ENCODE measurements at places on chromosomes 16 and 17. TPM values are rescaled to one million over a fixed set of nuclear protein-coding genes. Genes with fewer than 3 reads are reported as not detected.

DNA sequence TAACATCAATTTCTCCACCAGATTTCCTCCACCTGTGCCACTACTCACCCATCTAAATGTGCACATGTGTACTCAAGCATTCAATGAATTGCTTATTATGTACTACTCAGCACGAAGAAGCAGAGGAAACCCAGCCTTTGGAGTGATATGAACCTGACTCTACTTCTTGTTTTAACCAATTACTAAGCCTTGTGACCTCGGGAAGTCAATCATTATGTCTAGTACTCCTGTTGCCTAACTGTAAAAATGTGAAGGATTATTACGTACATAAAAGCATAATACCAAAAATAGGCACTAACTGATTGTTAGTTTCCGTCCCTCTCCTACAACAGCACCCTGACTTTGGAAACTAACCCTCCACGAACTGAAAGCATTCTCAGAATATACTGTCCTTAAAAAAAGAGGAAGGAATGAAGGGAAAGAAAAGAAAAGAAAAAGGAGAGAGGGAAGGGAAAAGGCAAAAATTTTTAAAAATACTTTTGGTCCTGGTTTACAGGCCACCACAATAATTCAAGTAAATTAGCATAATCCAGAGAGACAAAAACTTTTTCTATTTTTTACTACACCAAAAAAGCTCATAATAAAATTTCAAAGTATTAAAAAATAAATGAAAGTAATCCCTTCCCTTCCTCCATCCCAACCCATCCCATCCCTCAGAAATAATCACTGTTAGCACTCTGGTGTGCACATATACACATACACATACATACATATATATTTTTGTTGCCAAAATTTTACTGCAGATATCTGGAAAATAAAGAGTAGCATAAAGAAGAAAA lies 53.6 kb downstream of the KANSL1 start:
- DNase-seq, result no peak

DNA sequence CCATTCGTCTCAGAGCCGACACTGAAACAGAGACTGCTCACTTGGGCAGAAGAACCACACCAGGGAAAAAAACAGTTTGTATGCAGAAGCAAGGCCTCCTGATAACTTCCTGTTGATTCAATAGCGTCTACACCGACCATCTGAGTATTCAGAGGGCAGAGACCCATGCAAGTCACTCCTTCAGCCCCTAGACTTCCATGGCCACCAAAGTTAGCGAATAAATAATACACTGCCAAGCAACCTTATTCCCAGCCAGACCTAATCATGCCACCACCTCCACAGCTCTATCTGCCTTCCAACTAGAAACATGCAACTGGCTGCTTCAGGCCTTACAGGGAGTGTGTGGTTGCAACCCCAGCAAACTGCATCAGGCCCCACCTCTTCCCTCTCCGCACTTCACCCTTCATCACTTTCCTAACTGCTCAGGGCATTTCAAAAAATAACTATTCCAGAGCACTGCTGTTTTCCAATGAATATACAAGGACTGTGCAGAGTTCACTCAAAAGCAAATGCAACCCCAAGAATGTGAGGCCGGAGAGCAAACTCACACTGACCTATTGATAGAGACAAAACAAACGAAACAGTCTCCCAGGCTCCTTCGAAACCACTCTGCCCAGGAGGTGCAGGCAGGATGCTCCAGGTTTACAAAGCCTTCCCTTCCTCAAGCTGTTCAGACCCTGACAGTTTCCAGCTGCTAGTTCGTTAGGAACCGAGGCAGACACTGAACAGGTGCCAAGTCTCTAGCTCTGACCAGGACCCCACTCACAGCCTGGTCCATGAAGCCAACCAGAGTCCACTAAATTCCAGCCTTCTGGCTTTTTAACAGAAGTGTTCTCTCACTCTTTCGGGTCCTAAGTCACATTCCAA lies 3.6 kb downstream of the USP7 start:
- no peak for DNase-seq

DNA sequence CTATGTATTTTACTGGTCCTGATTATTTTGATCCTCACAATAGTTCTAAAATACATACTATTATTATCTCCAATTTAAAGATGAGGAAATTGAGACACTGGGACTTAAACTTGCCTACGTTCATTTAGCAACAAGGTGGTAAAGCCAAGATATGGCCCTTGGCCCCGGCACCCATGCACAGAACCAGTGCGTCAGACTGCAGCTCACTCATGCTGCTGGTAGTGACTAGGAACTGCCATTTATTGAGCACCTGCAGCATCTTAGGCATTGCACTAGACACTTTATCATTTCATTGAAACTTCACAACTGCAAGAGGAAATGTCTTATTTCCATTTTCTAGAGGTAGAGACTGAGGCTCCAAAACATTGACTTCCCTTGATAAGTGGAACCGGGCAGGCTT lies 93.3 kb downstream of the RAB11FIP4 start:
- DNase-seq, result no peak

GRCh38 chr17:19239544-19239943 lies 2.4 kb downstream of the EPN2 start:
- DNase-seq, result no peak

GRCh38 chr17:81394377-81394920 lies 808 bp upstream of the BAHCC1 start:
- no peak for DNase-seq

DNA sequence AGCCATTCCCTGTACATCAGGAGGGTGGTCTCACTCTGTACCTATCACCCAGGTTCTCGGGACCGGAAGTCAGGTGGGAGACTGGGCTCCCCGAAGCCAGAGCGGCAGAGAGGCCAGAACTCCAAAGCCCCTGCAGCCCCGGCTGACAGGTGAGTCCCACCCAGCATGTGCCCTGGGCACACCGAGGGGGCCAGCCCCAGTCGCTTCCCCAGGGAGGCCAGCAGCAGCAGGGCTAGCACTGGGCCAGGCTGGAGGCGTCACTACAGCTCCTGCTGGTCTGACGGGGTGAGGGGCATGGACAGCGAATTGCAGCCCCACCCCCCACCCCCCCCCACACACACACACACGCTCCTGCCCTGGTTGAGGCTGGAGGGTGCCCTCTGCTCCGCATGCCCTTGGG lies 7.9 kb upstream of the IL17C start:
- no peak for DNase-seq

- DNase-seq, result no peak
Measured at GRCh38 chr16:6863135-6863534, 469.5 kb upstream of the RBFOX1 start.

The LPO gene
- polyA plus RNA-seq, result 0.09 TPM

GRCh38 chr16:58418601-58419000 lies 26.3 kb downstream of the GINS3 start:
- no peak for DNase-seq
